SJSA1 (cell line): ENCODE measurements at places on chromosomes 7 and 10. TPM values are rescaled to one million over a fixed set of nuclear protein-coding genes. Genes with fewer than 3 reads are reported as not detected.

GRID2IP gene
- total RNA-seq: not detected in 2 replicates

CD36 gene
- 0.32 TPM in 1 of 2 replicates, not detected in the other for total RNA-seq

CLDN12 gene
- 13.8 and 36.5 TPM in 2 replicates for total RNA-seq

PPP1R9A gene
- not detected in 2 replicates for total RNA-seq

ARHGAP22 gene
- total RNA-seq: 0.53 TPM in 1 of 2 replicates, not detected in the other

EVX1 gene
- total RNA-seq: not detected in 2 replicates

TNS3 gene
- 56.9 and 92.5 TPM in 2 replicates for total RNA-seq

FAM25C gene
- total RNA-seq: not detected in 2 replicates

PBLD gene
- 3.2 and 3.3 TPM in 2 replicates for total RNA-seq

ACHE gene
- 0.16 TPM in 1 of 2 replicates, not detected in the other for total RNA-seq

NUPR2 gene
- total RNA-seq: not detected in 2 replicates

SDHAF3 gene
- 24.2 and 56.5 TPM in 2 replicates for total RNA-seq

LIPF gene
- total RNA-seq: not detected in 2 replicates
